ENCODE measurements at places on chromosomes 5 and 9. TPM values are rescaled to one million over a fixed set of nuclear protein-coding genes. Genes with fewer than 3 reads are reported as not detected.

SLC36A3 gene
- total RNA-seq, result 4.2 TPM

IL5 gene
- total RNA-seq, result 2.2 TPM

MAST4 gene
- 51.4 TPM for total RNA-seq

MAMDC2 gene
- total RNA-seq, result 13.7 TPM

TXNDC8 gene
- 17.9 TPM for total RNA-seq

CORO2A gene
- total RNA-seq, result 46.3 TPM

PRELID2 gene
- total RNA-seq, result 13.8 TPM

C5orf58 gene
- 40.9 TPM for total RNA-seq

BHMT2 gene
- total RNA-seq, result 10.1 TPM

IL12B gene
- not detected for total RNA-seq

ESM1 gene
- total RNA-seq, result 0.50 TPM
